ENCODE measurements at places on chromosomes 5 and 9.

DNA sequence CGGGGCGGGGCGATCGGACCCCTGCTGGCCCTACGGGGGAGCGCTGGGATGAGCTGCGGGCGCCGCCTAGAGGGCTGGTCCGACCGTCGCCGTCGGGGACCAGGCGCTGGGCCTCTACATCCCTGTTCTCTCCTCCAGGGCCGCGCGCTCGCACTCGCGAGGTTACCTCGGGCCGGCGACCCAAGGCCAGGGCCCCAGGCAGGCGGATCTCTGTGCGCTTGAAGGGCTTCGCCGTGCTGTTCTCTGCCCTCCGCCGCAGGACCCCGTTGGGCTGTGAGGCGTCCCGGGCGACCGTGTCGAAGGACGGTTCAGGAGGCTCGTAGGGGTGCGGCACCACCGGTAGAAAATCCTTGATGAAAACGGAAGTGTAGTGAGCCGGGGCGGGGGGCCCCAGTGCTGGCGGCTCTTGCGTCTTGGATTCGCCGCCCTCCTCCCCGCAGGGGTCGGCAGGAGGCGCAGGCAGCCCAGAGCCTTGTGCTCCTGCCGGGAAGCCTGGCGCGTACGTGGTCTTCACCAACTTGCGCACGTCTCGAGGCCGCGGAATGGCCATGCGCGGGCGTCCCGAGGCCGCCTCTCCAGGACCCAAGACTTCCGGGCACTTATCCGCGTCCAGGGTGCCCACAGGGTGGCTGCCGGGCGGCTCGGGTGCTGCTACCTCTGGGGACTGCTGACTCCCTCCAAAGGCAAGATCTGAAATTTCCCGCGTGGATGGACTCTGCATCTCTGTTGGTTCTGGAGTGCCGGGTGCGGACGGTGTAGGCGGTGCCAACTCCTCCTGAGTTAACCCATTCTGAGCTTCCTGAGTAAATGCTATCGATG, 2.0 kb downstream of the PROB1 start:
- peak; percentile 67 for DNase-seq

DNA sequence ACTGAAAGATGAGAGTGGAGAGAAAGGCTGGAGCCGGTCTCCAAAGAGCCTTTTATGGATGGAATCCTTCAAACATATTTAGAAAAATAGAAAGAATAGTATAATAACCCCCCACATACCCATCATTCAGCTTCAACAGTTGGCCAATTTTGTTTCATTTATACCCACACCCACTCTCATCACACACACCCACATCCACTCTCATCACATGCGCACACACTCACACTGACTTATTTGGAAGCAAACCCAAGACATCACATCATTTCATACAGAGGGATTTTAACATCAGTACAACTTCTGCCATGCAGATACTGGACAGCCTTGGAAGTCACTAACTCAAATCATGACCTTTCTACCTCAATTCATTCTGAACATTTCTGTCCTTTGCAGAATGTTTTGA, 72.8 kb upstream of the CPLX2 start:
- no peak for DNase-seq

DNA sequence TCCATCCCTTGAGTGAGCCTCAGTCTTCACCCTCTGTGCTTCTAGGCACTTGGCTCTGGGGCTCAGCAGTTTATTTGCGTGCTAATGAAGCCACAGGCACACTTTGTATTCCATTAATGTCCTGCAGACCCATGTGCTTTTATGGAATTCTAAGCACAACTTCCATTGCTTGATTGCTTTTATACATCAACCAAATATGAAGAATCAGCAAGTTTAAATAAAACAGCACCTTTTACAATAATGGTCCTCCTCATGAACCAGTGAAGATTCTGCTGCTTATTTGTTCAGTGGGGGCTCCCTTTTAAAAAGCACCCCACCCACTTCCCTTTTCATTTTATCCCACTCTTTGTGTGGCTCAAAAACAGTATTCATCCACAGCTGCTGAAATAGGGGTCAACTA, 60.2 kb downstream of the DCP2 start:
- DNase-seq: no peak

- DNase-seq: no peak
Measured at GRCh38 chr9:126796758-126797157, 8.1 kb upstream of the ZBTB43 start.

GRCh38 chr9:91424403-91425176, 958 bp upstream of the NFIL3 start:
- peak; percentile 46 for DNase-seq

DNA sequence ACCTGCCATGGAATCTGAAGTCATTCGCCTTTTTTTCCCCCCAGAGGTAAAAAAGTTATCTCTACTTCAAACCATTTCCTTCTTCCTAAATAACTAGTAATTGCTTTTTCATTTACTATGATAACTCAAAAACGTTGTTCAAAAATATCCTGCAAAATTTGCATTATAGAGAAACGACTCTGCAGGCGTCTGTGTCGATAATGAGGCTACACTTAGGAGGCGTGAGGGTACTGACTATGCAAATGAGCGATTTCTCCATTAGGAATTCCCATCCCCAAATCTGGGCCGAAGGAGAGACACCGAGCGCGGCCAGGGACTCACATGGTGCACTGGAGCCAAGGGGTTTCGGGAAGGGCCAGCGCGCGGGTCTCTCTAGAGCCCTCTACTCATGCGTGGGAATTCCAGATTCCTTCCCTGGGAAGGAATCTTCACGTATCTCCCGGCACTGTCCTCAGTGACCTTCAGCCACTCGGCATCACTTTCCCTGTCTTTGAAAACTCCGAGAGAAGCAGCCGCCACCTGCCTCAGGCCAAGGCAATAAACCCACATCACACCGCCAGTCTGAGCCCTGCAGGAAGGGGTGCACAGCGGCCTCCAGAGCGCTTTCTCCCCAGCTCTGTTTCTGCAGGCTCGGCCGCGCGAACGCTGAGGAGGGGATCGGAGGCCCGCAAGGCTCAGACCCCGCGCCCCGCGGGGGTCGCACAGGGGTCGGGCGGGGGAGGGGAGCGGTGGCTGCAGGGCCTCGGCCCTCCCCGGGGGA, 718 bp upstream of the DENND4C start:
- DNase-seq: no peak

DNA sequence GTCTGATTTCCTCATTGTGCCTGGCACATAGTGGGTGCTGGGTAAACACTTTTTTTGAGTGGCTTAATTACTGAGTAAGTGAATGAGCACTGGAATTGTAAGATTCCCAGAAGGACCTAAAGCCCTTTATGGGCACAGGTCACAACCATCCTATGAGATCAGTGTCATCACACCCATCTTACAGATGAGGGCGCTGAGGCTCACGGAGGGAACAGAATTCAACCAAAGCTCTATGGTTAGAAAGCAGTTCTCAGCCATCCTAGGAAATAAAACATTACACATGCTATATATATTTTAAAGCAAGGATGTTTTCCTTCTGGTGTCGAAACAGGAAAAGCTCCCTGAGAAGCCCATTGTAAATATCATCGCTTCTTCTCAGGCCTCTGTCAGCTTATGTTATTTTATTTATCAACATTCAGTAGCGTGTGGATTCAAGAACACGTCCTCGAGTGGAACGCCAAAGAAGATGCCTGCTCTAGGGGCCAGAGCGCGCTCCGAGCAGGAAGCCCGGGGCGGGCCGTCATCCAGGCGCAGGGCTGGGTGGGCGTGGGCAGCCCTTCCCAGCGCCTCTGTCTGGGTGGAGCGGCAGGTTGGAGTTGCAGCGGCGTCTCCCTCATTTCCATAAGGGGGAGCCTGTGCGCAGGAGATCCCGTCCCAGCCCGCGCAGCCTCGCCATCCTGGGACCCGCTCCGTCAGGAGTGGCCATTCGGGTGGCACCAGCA, 155.8 kb upstream of the SMIM23 start:
- DNase-seq: no peak
